ENCODE measurements at places on chromosomes 6 and 20. TPM values are rescaled to one million over a fixed set of nuclear protein-coding genes. Genes with fewer than 3 reads are reported as not detected.
A peak's percentile ranks its signal among the peaks of the same experiment; 100 is the strongest.

Gene FBXO30
- 11.8 TPM for total RNA-seq

Gene CST3
- 68.5 TPM for total RNA-seq

Gene GLP1R
- 1.8 TPM for total RNA-seq

Gene RSPH4A
- total RNA-seq, result 0.57 TPM

Gene NRM
- total RNA-seq, result 31.2 TPM

Gene GFOD1
- total RNA-seq, result 5.8 TPM

Gene HDGFL1
- total RNA-seq, result not detected

Gene PXMP4
- 6.0 TPM for total RNA-seq

Gene IL20RA
- 1.3 TPM for total RNA-seq

Gene C6orf62
- 75.9 TPM for total RNA-seq

- no peak for DNase-seq
Measured at GRCh38 chr6:147170269-147170668, 33.9 kb upstream of the STXBP5 start.

- DNase-seq, result no peak
Measured at GRCh38 chr6:379410-380181, 12.0 kb upstream of the IRF4 start.

DNA sequence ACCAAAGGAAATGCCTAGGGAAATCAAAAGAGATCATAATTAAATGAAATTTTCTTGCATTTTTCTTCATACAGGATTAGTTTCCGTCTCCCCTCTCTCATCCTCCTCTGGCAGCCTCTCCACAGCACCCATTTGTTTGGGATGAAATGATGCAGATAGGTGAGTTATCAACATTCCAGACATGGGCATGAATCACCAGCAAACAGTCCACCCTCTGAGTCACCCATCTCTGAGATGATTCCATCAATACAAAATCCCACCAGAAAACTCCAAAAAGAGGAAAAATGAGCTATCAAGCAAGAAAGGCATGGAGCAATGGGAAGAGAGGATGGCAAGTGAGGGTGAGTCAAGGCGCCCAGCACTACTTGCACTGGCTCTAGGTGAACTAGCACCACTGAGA is 11.4 kb downstream of the MC3R start:
- DNase-seq, result no peak

DNA sequence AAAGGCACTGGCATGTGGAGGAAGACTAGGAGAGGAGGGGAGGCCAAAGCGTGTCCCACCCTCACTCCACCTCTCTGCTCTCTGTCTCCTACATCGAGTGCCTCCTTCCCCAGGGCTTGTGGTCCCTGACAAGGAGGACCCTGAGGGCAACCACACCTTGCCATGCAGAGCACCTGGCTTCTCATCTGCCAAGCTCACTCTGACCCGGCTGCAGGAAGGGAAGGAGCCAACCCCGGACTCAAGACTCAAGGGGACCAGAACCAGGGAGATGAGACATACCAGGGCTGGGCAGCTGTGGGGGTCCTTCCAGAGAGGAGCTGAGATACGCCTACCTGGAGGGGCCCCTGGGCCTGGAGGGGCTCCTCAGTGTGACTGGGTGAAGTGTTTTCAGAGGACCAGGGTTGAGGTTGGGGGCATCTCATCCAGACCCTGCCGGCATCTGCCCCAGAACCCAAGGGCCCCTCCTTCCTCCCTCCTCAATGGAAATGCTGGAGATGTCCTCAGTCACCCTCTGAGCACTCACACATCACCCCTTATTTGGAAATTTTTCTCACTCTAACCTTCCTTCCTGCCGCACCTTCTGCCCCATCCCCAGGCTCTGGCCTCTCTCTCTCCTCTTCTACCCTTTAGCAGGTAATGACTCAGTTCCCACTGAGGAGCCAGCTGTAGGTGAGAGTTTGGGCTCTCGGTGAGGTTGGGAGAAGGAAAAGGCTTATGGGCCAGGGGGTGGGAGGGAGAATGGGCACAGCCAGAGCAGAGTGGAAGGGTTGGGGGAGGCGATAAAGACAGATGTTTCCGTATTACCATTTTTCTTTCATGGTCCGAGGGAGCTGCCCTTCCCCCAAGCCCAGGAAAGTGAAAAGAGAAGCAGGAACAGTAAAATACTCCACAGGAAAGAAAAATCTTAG is 32.0 kb upstream of the POU5F1 start:
- no peak for DNase-seq

DNA sequence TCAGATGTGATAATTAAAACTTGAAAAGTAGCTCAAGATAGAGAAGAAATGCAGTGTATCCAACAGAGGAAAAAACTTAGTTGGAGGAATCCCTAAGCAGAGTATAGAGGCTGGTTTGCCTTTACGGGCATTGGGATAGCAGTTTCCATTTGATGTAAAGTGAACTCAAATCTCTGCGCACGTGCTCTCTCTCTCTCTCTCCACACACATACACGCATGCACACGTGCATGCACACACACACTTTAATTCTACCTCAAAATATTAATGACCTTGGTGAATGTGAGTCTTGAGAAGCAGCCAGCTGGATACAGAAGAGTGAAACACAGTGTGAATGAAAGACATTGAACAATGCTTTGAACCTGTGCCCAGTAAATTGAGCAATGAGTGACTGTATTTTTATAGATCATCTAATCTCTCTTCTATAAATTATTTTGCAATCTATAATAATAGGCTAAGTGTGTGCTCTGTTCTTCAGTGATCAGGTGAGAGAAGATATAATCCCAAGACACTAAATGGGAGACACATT is 247.7 kb upstream of the FAM83B start:
- DNase-seq, result no peak

DNA sequence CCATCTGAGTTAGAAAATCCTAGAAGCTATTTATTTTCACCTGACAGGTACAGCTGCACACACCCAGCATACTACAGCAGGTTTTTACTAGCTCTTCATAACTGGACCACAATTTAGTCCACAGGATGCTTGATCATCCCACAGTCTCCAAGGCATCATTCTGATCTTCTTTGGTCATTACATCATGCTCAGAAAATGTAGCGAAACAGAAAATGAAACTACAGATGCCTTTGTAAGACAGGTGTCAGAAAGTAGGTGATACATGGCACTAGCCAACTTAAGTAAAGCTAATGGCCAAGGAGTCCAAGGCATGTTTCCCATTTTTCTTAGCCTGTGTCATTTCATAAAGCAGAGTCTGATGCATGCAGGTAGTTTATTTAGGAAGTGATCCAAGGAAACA is 102.3 kb downstream of the HTR1B start:
- no peak for DNase-seq

DNA sequence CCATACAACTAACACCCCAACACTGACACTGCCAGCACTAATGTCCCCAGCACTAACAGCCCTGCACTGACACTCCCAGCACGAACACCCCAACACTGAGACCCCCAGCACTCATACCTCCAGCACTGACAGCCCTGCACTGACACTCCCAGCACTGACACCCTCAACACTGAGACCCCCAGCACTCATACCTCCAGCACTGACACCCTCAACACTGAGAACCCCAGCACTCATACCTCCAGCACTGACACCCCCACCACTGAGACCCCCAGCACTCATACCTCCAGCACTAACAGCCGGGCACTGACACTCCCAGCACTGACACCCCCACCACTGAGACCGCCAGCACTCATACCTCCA is 57.2 kb downstream of the ERMARD start:
- no peak for DNase-seq

DNA sequence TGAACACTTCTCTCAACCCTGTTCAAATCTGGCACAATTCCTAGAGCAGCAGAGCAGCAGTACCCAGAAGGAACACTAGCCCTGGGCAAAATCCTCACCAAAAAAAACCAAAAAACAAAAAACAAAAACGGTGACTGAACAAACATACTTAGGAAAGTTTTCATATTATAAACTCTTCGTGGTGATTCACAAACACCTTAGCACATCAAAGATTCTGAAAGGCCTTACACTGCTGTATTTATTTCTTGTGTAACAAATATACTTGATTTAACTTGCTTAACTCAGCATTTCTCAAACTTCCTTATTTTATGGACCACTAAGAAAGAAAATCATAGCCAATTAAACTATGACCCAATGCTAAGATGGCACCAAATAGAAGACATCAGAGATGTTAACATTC is 57.8 kb upstream of the RREB1 start:
- no peak for DNase-seq

DNA sequence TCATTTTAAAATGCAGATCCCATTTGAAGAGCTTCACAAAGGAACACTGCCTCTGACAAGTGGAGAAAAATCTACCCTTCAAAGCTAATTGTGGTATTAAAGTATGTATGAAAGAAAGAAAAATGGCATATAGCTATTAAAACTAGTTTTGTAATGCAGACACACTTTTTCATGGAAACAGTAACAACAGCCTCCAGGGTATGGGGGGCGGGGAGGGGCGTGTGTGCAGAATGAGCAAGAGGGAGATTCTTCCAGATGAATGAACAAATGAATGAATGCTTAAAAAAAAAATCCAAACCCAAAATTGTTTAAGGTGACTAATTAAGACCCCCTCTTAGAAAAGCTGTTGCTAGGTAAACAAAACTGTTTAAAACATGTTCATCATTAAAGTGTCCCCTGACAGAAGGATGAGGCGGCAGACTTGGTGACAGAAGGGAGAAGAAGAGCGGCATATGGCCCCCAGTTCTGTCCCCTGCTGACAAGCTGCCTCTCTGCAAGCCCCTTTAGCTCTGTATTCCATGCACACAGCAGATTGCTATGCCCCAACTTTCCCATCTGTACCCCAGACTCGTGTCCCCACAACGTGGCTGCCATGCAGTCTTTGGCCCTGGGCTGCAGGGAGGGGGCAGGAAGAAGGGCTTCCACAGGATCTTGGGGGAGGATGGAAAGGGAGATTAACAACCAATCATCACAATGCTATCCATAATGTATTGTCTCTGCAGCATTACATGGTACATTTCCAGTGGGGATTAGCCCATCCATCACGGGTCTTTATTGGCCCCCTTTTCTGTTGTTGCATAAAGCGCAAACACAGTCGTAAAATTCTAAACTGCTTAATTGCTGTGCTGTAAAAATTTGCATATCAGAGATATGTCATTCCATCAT is 108.4 kb upstream of the OLIG3 start:
- DNase-seq, result no peak

DNA sequence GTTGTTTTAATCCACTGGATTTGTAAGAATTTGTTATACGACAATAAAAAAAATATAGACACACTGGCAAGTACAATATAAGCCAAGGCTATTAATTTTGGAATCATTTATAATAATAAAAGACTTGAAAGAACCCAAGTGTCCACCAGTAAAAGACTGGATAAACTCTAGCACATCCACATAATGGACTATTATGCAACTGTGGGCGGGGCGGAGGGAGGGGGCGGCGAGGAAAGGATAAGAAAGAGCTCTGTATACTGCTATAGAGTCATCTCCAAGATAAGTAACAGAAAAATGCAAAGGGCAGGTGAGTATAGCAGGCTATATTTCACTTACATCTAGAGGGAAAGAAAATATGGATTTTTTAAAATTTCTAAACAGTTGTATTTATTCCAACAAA is 123.3 kb downstream of the TBC1D32 start:
- DNase-seq, result no peak

DNA sequence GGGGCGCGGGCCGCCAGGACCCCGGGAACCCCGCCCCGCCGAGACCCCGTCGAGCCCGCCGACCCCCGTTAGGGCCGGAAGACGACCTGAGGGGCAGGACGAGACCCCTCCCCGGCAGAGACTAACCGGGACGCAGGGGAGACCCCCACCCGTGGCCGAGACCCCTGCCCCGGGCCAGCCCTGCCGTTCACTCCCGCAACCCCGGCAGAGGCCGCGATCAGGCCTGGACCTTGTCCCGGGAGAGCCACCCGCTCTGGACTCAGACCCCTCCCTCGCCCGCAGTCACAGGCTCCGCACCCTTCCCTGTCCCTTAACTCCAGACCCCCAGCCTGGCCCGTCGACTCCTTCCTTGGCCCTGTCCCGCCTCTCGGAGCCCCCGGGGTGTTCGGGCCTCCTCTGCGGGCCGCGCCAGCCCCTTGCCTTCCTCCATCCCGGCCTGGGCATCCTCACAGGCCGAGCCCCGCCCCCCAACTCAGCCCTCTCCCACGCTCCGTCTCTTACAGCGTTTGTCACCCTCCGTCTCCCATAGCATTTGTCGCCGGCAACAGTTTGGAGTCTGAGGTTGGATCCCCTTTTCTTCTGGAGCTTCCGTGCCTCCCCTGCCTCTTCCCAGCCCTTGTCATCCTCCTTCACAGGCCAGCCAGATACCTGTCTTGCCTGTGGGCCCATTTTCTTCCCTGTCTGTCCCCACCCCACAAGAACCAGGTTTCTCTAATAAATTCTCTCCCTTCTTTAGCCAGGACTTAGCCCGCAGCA is 569 bp downstream of the TCEA2 start:
- DNase-seq, result peak; percentile 46

GRCh38 chr20:57211908-57212533 is 54.4 kb downstream of the BMP7 start:
- DNase-seq, result peak; percentile 36

GRCh38 chr6:87824958-87825491 is 123.0 kb upstream of the AKIRIN2 start:
- DNase-seq, result no peak

- DNase-seq, result no peak
Measured at GRCh38 chr20:17651129-17651759, 30.8 kb downstream of the RRBP1 start.

- peak; percentile 93 for DNase-seq
Measured at GRCh38 chr6:157323255-157323965, at the start of gene TMEM242. TSS of gene TMEM242 (minus strand) at chr6:157323519. CDS start at chr6:157323499, 20 bp downstream.

- DNase-seq, result no peak
Measured at GRCh38 chr6:82862543-82862942, 203.1 kb downstream of the UBE3D start.

DNA sequence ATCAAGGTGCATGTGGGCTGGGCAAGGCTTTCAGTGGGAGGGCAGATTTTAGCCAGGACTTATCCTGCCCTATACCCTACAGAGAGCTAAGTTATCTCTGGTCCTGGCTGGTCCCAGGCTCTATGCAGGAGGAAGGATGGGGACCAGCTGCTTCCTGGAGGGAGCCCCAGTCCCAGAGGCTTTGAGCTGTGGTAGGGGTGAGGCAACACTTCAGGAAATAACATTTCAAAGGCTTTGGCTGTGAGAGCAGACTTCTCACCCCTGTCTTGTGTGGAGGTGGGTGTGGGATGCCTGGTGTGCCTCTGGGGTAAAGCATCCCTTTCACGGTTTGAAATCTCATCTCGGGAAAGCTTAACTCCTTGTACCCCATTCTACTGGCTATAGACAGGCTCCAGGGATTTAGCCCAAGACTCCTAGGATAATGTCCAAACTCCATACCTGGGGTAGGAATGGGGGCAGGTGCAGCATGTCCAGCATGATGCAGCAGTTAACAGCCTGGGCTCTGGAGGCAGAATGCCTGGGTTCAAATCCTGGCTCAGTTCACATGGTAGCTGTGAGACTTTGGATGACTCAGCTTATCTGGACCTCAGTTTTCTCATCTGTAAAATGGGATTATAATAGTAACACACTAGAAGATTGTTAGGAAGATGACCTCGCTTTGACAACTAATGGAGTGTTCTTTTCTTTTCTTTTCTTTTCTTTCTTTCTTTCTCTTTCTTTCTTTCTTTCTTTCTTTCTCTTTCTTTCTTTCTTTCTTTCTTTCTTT is 27.5 kb upstream of the SIRPA start:
- DNase-seq, result no peak
